ENCODE measurements at places on chromosomes 11 and 22.

DNA sequence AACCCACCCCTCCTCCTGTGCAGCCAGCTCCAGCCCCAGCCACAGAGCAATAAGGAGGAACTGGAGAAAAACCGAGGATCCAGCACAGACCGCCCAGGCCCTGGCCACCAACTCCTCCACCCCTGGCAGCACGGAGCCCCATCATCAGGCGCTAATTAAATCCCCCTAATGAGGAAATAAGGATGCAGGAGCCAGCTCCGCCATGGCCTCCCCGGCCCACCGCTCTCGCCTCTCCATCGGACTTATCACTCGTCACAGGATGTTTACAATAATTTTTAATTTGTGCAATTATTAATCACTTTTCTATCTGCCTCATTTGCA is 42.6 kb downstream of the BUD13 start:
- no peak for DNase-seq

DNA sequence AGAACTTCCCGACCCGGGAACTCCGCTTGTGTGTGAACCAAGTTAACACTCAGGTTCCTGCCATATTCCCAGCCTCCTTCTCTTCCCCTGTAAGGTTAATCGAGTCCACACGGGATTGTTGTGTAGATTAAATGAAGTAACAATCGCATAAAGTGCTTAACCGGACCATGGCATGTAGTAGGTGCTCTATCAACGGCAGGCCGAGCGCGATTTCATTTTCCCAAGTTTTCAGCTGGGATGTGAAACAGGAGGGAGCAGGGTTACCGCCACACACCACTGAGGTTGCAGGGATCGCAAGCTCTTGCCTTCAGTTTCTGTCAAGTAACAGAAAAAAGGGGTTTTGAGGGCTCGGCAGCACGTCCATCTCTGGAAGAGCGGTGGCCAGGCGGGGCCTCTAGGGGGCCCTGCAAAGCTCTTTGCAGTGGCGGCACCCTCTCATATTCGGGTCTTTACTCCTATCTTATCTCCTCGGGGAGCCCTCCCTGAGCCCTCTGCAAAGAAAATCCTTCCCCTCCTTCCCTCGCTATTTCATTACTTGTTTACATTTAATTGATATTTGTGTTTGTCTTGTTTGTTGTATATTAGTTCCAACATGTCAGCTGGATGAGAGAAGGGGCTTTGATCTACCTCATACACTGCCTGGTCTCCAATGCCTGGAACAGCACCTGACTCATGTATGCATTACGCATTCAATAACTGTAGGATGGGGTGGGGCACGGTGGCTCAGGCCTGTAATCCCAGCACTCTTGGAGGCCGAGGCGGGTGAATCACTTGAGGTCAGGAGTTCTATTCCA is 816 bp upstream of the PLEKHA7 start:
- peak; percentile 15 for DNase-seq

DNA sequence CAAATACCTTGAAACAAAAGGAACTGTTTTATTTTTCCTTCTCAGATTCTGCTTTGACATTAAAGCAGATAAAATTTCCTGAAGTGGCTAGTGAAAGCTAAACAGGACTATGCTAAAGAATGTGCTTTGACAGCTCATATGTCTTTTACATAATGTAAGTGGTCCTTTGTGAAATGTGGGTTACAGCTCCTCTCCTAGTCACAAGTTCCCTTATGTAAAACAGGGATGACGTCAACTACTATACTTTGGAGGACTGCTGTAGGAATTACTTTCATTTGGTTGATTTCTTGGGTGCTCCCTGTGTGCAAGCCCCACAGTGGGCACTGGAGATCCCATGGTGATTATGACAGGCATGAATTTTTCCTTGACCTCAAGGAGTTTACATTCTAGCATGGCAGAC is 216.6 kb upstream of the NARS2 start:
- DNase-seq: no peak

- DNase-seq: no peak
Observed at GRCh38 chr22:25137577-25138525, 61.8 kb upstream of the CRYBB3 start.

DNA sequence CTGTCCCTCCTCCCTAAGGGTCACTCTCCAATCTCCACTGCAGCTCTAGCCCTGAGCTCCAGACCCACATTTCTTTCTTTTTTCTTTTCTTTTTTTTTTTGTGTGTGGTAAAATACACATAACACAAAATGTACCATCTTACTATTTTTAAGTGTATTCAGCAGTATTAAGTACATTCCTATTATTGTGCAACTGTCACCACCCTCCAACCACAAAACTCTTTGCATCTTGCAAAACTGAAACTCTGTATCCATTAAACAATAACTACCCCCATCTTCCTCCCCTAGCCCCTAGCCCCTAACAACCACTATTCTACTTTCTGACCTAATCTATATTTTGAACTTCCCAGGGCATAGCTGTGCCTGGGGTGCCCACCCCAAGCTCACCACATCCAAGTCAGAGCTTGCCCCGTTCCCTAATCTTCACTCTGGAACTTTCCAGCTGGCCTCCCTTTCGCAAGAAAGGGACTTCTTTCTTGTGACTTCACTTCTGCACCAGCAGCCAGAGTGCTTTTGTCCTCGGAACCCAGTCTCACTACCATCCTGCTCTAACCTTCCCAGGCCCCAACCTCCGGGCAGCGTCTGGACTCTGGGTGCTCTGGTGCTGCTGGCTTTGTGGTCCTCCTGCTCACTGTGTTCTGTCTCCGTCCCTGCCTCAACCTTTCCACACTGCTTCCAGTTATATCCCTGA is 30.7 kb downstream of the PARVG start:
- no peak for DNase-seq

DNA sequence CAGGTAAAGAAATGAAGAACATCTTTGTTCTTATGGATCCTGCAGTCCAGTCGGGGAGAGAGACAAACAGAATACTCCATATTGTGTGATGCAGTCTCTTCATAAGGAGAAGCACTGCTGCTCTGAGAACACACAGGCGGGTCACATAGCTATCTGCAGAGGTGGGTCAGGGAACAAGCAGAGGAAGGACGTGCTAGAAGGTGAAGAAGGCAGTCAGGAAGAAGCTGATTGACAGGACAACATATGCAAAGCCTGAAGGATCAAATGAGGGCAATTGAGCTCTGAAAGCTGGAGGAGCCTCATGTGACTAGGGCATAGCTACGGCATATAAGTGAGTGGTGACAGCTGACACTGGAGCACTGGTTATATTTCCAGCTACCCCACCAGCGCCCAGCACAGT is 122.5 kb downstream of the OPCML start:
- DNase-seq: no peak

DNA sequence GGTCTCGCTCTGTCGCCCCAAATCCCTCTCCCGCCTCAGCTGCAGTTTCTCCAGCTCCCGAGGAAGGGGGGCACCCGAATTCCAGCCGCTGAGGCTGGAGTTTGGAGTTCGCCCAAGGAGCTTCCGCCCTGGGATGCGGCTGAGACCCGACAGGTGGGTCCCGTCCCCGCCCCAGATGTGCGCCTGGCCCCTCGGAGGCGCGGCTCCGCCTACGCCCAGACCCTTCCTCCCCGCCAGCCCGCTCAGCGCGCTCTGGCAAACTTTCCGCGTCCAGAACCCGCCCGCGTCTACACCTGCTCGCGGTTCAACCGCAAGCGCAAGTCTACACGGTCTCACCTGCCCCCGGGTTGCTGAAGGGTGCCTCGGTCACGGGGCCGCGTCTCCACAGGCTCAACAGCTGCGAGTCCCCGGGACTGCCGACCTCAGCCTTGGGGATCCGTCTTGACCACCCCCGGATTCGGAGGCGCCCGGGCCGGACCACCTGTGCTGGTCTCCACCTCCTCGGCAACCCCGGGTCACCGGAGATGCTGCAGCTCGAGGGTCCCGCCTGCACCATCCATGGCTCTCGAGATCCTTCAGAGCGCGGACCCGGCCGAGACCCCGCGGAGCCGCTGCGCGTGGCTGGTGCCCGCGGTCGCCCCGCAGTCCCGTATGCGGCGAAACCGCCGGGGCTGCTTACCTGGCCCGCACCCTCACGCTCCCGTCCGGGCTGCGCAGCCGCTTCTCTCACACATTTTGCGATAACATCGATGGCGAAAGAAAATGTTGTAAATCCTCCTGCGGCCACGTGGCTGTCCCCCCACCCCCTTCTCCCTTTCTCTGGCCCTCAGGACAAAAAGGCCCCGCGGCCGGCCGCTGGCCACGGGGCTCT is 63.6 kb downstream of the NFAM1 start:
- peak; percentile 28 for DNase-seq

DNA sequence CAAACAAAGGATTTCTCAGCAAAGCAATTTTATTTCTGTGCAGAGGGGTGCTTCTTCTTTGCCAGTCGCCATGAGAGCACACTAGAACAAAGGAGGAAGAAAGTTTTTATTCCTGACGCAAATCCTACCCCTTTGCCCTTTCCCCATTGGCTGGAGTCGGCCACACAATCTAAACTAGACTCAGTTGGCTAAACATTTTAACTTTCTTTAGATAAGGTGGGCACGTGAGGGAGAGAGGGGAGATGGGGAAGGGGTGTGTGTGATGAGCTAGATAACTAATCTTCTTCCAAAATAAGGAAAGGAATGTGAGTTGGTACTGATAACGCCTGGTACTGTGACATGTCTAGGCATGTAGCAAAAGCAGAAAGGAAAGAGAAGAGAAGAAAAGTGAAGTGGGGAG is 626 bp downstream of the TRIM22 start:
- no peak for DNase-seq

DNA sequence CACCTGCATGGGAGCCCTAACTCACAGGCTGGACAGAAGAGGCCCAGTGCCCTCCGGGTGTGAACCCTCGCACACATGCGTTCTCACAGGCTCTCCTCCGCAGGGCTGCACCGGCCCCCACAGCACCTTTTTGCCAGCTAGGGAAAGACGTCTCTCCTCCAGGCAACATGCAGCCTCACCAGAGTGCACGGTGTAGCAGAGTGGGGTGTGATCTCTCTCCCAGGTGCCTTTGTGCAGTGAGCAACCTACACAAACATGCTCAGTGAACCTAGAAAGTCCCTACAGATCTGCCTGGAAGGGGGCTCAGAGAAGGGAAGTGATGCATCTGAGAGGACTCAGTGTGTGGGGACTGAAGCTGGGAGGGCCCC is 3.7 kb upstream of the CARNS1 start:
- no peak for DNase-seq

DNA sequence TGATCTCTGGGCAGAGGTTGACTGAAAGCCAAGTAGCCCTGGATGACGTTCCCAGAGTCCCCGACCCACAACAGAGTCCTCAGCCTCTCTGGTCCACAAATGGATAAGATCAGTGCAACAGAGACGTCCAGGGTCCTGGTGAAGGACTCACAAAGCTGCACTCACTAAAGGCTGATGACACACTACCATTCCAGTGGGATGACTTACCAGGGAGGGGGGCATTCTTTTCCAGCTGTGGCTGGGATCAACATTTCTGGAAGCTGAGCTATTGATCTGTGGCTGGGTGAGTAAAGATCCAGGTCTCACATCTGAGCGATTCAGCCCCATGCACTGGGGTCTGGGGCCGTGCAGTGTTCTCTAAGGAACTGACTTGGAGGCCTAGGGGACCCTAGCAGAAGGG is 296.2 kb downstream of the NTM start:
- no peak for DNase-seq

DNA sequence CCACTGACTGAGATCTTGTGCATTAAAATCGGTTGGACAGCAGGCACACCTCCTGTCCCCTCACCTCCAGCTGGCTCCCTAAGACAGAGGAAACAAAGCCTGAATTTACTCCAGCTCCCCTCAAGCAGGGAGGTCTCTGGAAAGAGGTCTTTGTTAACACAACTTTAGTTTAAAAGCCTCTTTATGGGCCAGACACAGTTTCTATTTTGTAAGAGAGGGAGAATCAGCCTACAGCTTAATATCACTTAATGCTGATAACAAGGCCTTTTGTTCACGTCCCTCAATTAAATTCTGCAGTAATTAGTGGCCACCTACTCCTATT is 36.3 kb downstream of the PLEKHA7 start:
- no peak for DNase-seq

GRCh38 chr22:49183826-49184216 is 643.9 kb downstream of the BRD1 start:
- DNase-seq: no peak

GRCh38 chr22:22244316-22245250 is at the start of gene VPREB1:
TSS of gene VPREB1 (plus strand) at chr22:22244786. CDS start at chr22:22244814, 28 bp downstream.
- DNase-seq: no peak

GRCh38 chr11:61911701-61912529 is 5.5 kb downstream of the RAB3IL1 start:
- DNase-seq: no peak

DNA sequence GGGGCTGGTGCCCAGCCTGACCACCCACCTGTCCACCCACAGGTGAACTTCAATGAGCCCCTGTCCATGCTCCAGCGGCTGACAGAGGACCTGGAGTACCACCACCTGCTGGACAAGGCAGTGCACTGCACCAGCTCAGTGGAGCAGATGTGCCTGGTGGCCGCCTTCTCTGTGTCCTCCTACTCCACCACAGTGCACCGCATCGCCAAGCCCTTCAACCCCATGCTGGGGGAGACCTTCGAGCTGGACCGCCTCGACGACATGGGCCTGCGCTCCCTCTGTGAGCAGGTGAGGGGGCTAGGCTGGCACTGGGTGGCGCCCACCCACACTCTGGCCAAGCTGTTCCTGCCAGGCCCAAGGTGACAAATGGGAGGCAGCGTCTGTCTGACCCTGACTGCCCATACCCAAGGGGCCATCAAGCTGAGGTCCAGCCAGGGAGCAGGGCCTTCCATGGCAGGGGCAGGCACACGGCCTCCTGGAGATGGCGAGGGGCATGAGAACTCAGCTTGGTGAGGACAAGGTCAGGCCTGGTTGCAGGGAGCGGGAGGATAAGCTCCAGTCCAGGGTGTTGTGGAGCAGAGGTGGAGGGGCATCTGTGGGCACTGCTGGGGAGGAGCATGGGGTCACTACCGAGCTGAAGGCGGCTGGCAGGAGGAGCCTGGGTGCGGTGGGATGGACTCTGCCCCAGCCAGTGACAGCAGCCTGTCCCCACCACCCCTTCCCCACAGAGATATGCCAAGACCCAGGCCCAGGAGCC is 77.7 kb downstream of the MORC2 start:
- no peak for DNase-seq

DNA sequence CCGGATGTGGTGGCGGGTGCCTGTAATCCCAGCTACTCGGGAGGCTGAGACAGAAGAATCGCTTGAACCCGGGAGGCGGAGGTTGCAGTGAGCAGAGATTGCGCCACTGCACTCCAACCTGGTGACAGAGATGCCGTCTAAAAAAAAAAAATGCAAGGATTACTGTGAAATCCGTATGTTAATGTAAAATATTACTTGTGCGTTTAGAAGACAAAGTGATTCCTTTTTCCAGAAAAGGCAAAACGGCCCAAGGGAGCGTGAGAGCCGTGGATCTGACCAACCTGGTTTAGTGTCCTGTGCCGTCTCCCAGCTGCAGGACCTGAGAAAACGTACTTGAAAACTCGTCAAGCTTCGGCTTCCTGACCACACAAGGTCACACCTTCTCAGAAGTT is 905 bp downstream of the HDHD5 start:
- DNase-seq: no peak

- DNase-seq: no peak
Observed at GRCh38 chr22:48856308-48856615, 971.4 kb downstream of the BRD1 start.

- no peak for DNase-seq
Observed at GRCh38 chr11:8098361-8098760, 17.4 kb downstream of the TUB start.

Measured in stimulated activated naive CD4-positive, alpha-beta T cell treated with Interleukin-2 at 50 U/mL for 16 hours (primary cell).